Stimulated activated naive CD4-positive, alpha-beta T cell treated with Interleukin-2 at 50 U/mL for 16 hours (primary cell): ENCODE measurements at places on chromosomes 2 and 18.
A peak's percentile ranks its signal among the peaks of the same experiment; 100 is the strongest.

- no peak for DNase-seq
Measured at GRCh38 chr2:207833251-207833751, 63.6 kb upstream of the FZD5 start.

DNA sequence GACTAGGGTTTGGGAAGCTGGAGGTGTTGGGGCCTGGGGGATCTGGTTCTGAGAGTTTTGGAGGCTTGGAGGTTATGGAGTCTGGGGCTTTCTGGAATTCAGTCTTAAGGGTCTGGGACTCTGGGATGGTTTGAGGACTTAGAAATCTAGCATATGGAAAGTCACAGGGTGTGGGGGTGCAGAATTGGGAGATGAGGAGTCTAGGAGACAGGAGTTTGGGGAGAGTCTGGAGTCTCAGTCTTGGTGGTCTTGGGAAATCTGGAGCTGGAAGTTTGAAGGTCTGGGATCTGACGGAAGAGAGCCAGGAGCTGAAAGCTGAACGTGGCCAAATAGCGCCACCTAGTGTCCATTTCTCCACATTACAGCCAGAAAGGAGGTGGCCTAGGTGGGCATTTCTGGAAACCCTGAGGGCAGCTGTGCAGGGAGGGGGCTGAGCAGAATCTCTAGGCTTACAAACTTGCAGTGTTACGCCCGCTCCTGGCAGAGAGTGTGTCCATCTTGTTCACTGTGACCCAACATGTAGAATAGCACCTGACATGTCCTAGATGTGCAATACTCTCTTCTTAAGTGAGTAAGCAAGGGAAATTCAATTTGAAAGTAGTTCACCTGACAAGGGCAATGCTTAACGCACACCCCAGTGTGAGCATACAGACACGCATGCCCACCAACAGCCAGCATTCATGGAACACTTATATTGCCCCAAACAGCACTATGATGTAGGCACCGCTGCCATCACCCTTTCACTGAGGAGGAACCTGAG lies 204.8 kb downstream of the TFCP2L1 start:
- DNase-seq, result peak; percentile 17

DNA sequence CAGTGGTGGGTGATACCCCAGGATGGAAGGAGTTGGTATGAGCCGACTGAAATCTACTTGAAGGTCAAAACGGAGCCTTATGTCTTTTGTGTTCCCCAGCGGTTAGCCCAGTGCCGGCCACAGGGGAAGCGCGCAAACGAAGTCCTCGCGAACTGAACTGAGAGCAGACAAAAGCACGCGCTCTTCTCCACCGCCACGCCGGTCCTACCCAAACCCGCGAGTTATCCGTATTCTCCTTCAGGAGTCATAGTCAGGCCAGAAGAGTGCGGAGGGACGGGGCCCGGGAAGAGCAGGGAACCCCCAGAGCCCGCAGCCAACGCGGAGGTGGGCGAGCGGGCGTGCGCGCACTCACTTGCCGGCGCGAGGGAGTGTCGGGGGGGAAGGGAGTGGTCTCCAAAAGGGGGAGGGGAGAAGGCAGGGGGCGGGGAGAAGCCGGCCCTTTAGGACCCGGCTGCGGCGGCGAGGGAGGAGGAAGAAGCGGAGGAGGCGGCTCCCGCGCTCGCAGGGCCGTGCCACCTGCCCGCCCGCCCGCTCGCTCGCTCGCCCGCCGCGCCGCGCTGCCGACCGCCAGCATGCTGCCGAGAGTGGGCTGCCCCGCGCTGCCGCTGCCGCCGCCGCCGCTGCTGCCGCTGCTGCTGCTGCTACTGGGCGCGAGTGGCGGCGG lies at the start of gene IGFBP2:
TSS of gene IGFBP2 (plus strand) at position 469 of the 664 bp plus-strand sequence. CDS start at position 573, 104 bp downstream.
- DNase-seq, result no peak

DNA sequence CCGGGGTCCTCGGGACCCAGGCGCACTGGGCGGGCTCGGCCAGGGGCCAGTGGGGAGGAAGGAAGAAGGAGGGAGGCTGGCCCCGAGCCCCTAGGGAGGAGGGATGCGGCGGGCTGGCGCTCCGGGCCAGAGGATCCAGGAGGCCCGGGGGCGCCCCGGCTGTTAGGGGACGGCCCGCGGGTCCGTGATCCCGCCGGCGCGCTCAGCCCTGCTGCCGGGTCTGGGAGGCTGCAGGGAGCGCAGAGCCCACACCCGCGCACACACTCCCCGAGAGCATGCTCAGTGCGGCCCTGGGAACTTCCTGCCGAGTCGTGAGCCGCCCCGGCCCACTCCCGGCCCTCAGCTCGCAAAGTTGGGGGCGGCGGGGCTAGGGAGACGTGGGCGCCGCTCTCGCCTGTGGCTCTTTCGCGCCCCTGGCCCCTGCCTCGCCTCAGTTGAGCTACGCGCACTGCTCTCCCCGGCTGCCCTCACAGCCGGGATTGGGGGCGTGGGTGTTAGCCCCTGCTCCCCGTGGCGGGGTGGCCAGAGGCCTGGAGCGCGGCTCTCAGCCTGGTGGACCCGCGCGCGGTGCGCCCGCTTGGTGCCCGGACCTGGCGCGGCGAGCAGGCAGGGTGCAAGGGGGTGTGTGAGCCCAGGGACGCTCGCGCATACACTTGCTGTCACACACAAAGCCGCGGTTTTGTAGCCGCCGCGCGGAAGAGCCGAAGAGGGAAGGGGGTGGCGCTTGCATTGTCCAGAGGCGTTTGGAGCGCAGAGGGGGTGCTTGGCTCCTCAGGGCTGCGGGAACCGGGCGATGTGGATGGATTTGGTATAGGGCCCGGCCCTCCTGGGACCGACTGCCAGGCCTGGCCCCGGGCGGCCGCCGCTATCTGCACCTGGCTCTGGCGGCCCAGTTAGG lies 132.9 kb upstream of the MGAT5 start:
- peak; percentile 63 for DNase-seq

DNA sequence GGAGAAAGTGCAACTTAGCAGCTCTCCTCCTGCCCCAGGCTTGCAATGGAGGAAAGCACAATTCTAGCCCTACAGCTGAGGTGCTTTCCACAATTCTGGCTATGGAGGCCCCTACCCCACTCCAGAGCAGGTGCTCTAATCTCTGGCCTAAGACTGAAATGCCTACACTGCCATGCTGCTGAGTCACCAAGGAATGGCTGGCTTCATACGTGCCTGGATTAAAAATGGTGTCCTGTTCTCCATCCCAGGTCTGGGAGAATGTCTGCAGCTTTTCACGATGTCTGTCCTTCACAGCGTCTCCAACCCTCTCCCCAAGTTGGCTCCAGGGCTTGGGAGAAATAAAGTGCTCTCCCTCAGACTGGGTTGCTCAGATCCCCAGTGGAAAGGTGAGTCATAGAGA lies 48.5 kb downstream of the MBOAT2 start:
- no peak for DNase-seq

DNA sequence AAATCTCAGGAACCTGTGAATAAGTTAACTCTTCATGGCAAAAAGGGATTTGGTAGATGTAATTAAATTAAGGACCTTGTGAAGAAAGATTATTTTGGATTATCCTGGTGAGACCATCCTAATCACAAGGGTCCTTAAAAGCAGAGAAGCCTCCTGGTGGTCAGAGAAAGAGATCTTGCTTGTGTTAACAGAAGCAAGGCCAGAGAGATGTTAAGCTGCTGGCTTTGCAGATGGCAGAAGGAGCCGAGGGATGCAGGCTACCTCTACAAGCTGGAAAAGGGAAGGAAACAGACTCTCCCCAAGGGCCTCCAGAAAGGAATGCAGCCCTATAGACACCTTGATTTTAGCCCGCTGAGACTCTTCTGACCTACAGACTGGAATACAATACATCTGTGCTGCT lies 197.0 kb downstream of the STK39 start:
- no peak for DNase-seq

DNA sequence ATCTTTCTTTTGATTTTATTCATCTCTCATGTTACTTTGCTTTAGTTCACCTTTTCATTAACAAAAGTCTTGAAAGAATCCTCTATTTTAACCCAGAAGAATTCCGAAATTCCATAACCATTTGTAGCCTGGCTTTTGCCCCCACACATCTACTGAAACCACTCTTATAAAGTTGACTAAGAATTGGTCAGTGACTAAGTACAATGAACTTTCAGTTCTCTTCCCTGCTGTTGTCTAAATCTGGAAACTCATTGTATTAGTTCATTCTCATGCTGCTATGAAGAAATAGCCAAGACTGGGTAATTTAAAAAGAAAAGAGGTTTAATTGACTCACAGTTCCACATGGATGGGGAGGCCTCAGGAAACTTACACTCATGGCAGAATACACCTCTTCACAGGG lies 49.9 kb upstream of the PNPT1 start:
- DNase-seq, result no peak

GRCh38 chr2:174183076-174183475 lies 65.3 kb downstream of the OLA1 start:
- DNase-seq, result no peak

DNA sequence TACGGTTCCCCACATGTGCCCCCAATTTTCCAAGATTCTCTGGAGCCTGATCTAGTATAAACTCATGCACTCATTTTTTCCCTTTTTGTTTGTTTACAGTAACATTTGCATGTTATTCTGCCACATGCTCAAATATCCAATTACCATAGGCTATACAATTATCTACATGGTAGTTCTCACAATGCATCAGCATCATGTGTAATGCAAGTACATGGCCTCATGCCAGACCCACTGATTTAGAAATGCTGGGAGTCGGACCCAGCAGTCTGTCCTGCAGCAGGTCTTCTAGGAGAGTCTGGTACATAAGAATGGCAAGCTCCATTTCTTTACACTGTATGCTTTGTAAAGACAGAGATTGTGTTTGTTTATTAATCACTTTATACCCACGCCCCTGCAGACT lies 107.7 kb downstream of the CBLN2 start:
- no peak for DNase-seq
